ENCODE measurements at places on chromosomes 12 and 14.

GRCh38 chr14:38089123-38089522 lies 118.6 kb upstream of the SSTR1 start:
- no peak for DNase-seq

DNA sequence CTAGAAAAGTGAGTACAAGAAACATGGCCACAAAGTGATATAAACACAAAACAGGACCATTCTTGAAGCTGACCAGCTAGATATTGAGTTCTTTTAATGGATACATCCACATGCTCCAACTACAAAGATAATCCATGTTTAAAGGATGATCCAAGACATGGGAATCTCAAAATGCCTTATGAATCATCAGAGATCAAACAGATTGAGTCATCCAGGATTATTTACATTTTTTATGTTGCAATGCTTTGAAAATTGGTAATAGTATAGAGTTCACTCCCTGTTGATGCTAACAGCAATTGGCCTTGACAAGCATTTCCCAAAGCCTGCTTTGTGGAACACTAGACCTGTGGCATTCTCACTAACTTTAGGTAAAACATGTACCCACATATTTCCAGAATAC lies 293.0 kb upstream of the TBX3 start:
- no peak for DNase-seq

DNA sequence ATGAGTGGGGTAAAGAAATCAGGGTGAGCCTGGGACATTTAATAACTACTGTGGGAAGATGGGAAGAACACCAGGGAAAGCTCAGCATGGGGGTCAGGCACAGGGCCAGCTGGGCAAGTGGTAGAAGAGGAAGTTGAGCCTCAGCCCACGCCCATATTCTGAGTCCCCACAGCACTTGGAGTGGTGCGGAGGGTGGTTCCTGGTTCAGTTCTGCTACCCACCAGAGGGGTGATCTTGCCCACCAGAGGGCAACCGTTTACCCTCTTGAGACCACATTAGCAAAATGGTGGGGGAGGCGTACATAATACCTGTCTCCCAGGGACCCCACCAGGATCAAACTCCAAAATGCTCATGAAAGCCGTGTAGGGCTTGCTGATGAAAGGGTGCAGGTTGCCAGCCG lies 16.8 kb upstream of the ANKRD33 start:
- no peak for DNase-seq

DNA sequence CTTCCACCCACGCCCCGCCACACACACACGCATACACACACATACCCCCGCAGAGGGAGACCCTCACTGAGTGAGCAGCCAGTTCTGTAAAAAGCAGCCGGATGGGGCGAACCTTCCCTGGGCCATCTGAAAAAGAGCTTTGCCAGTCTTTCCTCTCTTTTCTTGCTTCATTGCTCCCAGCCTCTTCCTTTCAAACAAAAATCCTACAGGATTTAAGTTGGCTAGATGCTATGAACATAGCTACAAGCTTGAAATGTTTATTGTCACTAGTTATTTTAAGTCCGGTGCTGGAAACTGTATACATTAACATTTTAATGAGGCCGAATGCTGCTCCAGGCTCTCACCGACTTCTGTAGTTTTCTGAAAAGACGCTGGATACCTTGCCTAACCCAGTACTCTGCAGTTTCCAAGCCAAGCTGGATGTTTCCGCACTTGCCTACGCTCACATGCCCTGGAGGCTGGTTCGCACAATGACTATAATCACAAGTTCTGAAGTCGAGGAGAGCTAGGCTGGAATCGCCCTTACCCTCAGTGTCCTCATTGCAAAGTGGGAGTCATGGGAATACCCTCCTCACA lies 39.2 kb downstream of the LTBP2 start:
- DNase-seq = no peak

DNA sequence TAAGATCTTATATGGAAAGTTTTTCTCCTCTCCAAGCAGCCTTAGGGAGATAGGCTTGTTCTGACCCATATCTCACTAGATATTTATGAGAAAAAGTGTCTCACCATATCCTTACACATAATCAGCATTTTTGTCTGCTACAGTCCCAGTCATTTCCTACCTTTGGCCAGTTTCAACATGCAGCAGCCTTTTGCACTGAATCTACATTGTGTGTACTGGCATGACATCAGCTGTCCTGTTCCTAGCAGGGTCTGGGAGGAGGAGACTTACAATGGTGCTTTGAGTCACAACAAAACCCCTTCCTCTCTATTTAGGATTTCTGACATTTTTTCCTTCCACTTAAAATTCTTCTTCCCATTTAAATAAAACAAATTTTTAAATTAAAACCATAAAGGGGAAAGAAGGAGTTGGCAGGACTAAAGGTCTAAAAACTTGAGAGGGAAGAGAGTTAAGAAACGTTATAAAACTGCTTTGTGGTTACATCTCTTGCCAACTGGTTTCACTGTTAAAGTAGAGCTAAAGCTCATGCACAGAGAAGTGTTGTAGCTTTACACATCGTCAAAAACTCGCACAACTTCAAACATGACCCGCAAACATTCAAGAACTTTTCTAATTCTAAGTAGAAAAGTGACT lies 53.3 kb upstream of the CERS5 start:
- DNase-seq = no peak

DNA sequence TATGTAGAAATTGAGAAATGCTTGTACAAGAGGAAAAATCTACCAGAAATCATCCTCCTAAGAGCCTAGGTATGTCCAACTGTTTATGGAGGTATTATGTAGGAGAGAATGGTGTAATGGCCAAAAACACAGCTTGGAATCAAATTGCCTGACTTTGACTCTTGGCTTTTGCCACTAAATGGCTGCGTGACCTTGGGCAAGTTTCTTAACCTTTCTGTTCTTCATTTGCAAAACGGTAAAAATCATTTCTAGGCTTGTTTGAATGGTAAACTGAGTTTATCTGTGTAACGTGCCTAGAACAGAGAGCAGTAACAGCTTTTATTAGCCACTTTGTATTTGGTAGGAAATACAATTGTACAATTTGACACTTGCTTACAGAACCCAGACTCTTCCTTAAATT lies 4.9 kb upstream of the GRIP1 start:
- DNase-seq = no peak
